ENCODE measurements at places on chromosomes 16 and 17.

DNA sequence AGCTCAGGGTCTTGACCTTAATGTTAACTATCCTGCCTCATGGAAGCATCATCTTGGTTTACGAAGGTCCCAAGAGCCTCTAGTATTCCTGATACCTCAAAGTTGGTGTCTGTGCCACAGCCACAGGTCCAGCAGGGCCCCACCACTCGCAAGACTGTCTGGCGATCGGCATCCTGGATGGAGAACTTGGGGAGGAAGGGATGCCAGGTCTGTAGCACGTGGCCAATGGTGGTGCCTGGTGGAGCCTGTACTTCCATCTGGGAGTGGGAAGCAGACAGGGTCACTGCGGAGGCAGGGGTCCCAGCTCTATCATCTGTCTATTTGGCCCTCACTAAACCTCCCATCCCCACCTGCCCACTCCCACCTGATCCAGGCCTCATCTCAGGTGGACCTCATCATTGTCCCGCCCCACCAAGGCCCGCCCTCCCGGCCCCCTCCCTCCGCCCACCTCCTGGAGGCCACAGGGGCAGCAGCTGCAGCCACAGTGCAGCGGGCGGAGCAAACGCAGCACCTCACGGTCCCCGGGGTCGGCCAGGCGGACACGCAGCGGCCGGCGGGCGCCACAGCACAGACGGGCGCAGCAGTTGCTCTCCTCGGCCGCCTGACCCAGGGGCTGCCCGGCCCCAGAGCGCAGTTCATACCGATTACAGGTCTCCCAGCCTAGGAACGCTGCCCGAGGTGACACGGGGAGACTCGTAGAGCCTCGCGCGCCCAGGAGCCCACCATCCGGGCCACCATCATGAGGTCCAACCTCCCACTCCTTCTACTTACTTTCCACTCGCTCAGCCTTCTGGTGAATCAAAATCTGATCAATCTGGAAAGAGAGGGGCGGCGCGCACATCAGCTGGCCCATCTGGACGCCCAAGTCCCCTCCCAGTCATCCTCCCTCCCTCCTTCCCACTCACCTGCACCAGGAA is 1.4 kb downstream of the PLSCR3 start:
- DNase-seq = no peak

GRCh38 chr17:78996781-78997201 is 12.8 kb downstream of the CANT1 start:
- no peak for DNase-seq

DNA sequence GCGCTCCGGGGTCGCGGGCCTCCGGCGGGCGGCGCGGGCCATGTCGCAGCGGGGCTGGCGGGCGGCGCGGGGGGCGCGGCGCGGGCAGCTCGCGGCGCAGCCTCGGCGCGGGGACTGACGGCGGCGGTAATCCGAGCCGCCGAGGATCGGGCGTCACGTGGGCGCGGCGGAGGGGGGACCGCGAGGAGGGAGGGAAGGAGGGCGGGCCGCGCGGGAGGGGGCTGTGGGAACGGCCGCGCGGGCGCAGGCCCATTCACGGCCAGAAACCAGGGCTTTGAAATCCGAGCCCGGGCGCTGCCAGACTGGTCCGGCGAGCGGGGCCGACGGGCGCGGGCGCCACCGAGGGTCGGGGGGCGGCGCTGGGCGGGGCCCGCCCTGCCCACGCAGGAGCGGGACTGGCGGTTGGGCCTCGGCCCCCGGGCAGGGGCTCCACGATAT is at the start of gene MTSS2:
Gene MTSS2 (minus strand): TSS at position 116 of the 438 bp plus-strand sequence. CDS start 262 bp downstream, outside the sequence.
- DNase-seq = peak; percentile 82

DNA sequence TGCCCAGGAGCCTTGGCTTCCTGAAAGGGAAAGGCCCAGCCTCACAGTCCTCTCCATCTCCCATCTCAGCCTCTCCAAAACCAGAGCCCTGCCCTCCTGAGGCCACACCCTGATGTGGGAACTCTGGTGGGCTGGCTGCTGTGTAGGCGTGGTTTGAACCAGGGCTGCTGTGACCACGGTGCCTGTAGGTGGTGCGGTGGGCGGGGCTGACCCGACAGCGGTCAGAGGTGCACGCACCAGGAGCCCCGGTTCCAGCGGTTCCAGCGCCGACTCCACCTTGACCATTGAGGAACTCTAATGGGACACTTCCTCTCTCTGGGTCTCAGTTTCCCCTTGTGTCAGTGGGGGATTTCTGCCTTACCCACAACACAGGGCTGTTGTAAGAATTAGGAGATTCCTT is 2.4 kb downstream of the RAP1GAP2 start:
- no peak for DNase-seq

DNA sequence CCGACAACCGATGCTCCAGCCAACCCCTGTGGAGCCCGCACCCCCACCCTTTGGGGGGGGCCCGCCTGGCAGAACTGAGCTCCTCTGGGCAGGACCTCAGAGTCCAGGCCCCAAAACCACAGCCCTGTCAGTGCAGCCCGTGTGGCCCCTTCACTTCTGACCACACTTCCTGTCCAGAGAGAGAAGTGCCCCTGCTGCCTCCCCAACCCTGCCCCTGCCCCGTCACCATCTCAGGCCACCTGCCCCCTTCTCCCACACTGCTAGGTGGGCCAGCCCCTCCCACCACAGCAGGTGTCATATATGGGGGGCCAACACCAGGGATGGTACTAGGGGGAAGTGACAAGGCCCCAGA is 17.9 kb downstream of the NGFR start:
- no peak for DNase-seq

DNA sequence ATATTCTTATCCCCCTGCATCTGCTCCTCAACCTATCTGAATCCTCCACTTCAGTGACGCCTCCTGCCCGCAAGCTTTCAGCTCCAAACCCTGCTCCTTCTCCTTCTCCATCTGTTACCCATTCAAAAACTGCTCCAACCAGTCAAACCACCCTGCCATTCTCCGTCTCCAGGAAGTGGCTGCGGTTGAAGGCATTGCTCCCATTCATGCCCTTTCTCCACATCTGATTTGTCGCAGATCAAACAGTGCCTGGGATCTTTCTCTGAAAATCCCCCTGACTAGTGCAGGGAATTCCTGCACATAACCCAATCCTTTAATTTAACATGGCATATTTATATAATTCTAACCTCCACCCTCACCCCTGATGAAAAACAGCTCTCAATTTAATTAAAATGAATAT is 56.3 kb downstream of the SLFN5 start:
- DNase-seq = no peak

Data from GM04504 (cell line).